NCI-H2171 treated with DMSO at 0.1 percent for 48 hours (cell line): ENCODE measurements at places on chromosomes 12 and 14.

DNA sequence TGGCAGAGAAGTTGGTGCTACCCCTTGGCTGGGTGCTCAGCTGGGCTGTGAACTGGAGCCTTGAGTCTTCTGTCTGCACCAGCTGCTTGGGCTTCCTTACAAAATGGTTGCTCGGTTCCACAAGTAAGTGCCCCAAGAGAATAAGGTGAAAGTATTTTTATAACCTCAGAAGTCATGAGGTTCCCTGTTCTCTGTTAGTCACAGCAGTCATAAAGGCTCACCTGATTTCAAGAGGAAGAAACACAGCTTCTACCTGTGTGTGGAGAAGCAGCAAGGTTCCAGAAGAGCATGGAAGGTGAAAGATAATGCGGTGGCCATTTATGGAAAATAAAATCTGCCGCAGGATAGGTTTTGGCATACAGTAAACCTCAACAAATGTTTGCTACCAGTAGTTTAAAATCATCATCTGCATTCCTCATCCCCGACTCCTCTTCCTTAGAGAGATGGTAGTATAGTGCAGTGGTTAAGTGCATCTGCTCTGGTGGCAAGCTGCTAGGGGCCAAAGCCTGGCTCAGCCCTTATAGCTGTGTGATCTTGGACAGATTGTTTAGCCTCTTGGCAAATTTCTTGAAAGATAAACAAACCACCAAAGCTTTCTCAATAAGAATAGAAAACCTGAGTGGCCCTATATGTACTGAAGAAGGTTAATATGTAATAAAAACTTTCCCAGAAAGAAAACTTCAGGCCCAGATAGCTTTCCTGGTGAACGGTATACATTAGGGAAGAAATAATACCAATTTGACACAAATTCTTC is 32.4 kb downstream of the TPCN1 start:
- no peak for DNase-seq

DNA sequence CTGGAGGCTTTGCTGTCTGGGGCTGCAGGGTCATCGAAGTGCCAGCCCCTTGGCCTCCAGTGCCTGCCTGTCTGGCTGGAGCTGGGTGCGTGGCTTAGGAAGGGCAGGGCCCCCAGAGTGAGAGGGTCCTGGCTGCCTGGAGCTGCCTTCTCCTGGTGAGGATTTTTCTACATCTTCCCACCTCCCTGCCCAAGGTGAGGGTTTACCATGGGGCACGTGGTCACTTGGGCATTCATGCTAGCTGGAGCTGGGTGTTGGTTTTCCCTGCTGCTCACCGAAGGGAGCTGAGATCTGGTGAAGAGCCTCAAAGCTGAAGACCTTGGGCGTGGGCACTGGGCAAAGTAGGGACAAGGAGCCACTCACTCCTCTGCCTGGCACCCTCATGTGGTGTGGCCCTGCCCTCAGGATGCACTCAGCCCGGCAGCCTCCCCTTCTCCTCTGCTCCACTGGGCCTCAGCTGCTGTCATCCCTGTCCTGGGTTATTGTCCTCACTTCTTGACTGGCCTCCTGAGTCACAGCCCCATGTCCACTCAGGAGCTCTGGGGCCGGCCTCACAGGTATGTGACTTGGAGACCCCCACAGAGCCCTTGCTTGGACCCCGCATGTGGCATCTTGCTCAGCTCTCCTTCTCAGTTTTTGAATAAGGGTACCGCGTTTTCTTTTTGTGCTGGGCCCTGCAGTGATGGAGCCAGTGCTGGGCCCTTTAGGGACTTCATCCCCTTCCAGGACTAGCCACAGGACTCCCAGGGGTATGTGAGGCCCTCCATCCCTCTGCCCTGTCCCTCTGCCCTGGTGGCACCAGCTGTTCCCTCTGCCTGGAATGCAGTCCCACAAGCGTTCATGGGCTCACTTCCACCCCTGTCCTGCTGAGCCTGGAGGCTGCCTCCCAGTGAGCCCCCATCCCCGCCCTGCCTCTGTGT is 1.6 kb downstream of the CEP170B start:
- DNase-seq = no peak

- no peak for DNase-seq
These were observed 102.4 kb downstream of the TMTC1 start for GRCh38 chr12:29681370-29681769.

DNA sequence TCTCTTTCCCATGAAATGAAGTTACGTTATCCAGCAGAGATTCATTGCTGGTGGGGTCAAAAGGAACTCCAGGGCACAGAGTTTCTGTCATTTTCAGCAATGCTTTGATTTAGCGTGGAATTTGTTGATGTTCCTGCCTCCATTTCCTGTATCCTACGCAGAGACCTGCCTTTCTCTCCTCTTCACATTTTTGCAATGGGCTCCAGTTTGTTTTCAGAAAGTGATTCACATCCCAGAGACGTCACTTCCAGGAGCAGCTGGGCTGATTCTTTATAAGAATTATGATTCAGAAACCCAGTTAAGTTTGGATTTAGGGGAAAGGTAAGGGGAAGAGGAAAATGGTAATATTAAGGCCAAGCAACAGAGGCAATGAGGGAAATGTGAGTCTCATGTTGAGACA is 11.6 kb downstream of the RNASE10 start:
- no peak for DNase-seq

DNA sequence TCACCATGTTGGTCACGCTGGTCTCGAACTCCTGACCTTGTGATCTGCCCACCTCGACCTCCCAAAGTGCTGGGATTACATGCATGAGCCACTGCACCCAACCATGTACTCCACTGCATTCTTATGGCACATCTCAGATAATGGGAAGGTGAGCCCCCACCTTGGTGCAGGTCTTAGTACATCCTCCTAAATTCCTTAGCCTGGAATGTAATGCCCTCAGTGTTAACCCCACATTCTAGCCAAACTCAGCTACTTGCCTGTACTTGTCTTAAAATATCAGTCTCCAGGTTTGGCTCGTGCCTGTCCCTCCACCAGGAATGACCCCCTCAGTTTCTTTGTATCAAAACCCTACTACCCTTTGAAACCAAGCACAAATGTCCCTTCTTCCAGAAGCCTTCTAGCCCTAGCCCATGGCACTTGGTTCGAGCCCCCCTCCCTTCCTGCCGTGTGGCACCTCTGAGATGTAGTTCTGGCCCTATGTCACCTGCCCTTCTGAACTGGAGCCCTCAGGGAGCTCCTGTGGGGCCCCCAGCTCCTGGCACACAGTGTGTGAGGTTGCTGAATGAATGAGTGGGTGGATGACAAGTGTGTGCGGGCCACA is 8.4 kb downstream of the KCNH3 start:
- no peak for DNase-seq

- no peak for DNase-seq
These were observed 268.2 kb downstream of the DPF3 start for GRCh38 chr14:72625689-72626088.

DNA sequence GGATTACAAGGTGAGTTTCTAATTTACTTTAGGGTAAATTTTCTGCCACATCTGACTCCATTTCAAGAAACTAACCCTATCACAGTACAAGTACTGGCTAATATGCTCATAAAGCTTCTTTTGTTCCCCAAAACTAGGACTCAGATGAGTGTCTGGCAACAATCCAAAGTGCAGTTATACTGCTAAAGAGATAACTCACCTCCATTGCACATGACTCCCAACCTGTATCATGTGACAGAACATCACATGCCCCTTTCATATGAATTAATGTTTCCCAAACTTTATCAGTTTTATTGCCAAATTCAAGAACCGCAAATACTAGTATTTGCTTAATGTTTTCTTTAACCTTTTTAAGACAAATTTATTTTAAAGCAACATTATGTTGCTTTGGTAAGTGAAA is 3.9 kb upstream of the PPP1R12A start:
- DNase-seq = no peak

GRCh38 chr12:114834621-114835020 is 150.6 kb upstream of the TBX3 start:
- no peak for DNase-seq

- no peak for DNase-seq
These were observed 6.0 kb upstream of the CEBPE start for GRCh38 chr14:23125011-23125410.

DNA sequence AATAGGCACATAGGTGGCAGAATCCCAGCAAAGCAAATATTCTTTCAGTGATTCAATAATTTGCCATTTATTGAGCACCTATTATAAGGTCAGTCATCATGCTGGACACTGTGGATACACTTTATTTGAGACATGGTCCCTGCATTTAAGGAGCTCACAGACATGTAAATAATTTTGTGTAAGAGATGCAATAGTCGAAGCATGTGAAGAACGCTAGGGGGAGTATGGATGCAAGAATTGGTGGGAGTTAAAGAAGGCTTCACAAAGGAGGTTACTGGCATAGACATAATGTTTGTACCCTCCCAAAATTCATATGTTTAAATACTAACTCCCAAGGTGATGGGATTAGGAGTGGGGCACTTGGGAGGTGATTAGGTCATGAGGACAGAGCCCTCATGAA is 260.6 kb upstream of the GARIN6 start:
- DNase-seq = peak; percentile 35

GRCh38 chr12:110536834-110537604 is 34.9 kb downstream of the RAD9B start:
- DNase-seq = no peak

DNA sequence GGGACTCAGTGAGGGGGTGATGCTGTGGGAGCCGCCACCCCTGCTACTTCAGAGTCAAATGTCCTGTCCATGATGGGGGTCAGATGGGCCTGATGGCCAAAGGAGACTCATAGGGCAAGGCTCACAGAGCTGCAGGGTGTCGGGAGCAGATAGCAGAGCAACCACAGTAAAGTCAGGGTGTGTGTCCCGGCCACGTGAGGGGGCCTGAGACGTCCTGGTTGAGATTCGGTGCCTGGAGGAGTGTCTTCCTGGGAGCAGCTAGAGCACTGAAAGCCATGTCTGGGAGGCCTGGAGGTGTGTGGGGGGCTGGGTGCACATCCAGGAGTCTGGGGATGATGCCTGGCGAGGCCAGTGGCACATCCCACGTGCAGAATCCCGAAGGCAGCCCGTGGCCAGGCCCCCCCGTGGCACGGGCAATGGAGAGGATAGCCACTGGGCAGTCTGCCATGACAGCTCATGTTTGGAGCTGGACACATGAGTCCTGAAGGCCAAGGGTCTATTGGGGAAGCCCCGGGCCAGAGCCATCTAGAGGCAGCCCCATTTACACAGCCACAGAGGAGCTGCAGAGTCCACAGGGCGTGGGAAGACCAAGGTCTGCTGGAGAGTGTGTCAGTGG is 308.0 kb upstream of the SFSWAP start:
- no peak for DNase-seq

DNA sequence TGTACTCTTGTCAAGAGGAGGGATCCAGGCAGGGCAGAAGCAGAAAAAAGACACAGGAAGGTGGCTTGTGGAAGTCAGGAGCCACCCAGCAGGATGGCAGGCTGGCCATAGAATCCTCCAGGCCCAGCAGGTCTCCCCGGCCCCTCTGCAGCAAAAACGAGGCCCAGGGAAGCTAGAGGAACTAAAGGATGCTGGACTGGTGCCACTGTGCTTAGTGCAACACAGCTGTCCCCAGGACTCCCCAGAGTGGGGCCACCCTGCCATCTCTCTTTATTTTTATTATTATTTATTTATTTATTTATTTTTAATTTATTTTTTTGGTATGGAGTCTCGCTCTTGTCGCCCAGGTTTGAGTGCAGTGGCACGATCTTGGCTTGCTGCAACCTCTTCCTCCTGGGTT is 54.1 kb downstream of the PITPNM2 start:
- DNase-seq = no peak

DNA sequence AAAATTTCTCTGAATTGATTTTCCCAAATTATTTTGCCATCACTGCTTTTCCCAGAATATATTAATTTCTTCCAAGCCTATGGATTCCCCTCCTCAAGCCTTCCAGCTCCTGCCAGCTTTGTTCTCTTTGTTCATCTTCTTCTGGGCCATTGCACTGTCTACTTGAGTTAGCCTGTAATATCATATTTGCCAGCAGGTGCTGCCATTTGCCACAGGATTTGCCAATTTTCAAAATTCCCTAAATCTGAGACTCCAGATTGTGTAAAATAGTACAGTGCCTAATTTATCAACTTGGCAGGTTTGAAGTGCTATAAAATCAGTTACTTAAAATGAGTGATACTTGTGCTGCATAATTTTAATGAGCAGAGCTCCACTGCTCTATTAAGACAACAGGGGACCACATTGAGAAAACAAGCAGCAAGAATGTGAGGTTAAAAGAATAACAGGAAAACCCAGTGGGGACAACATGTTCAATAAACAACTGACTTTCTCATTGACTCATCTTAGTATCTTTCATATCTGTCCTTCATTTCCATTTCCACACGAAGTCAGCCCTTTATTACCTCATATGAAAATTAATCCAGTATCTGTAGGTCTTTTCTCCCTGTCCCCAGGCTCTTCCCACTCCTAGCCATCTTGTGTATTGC is 84.6 kb upstream of the CCDC196 start:
- DNase-seq = peak; percentile 73
